ENCODE measurements at places on chromosomes 4 and X.

DNA sequence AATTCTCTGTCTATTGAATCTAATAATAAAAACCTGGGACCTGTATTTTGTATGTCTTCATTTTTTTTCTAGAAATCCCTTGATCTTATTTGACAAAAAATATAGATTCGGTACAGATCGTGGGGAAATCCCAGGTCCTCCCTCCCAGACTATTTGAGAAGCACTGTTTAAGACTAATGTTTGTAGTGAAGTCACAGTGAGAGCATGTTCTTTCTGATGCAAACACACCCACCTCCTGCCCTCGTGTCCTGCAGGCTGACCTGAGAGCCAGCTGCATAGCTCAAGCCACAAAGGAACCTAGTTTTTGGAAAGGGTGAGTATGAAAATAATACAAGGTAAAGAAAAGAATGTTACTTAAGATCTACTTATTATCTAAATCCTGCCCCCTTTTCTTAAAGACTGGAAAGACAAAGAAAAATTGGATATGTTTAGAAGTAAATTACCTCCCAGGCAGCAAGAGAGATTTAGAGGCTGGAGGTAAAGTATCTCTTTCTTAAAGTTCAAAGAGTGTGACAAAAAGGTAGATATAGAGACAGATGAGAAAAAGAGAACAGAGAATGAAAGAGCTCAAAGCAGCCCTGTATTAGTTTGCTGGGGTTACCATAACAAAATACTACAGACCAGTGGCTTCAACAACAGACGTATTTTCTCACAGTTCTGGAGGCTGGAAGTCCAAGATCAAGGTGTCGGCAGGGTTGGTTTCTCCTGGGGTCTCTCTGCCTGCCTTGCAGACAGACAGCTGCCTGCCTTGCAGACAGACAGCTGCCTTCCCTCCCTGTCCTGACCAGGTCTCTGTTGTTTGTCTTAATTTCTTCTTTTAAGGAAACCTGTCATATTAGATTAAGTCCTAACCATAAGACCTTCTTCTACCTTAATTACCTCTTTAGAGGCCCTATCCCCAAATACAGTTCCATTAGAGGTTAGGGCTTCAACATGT lies 20.4 kb upstream of the DCTD start:
- DNase-seq: no peak

DNA sequence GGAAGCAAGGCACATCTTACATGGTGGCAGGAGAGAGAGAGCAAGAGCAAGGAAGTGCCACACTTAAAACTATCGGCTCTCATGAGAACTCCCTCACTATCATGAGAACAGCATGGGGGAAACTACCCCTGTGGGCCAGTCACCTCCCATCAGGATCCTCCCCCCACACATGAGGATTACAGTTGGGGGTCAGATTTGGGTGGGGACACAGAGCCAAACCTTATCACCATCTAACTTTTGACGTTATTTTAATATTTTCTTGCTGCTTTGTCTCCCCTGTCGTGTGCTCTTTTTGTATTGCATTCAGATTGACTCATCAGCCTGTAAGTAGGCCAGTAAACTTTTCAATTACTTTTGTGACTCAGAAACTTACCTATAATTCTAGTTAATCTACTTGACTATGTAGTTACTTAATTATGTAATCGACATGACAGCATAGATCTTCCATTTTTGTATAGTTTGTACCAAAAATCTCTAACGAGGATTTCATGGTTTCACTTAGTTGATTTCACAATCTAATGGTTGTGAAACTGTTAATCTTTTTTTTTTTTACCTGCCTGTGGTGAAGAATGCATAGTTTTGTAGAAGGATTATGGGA lies 18.3 kb downstream of the STIM2 start:
- DNase-seq: no peak

DNA sequence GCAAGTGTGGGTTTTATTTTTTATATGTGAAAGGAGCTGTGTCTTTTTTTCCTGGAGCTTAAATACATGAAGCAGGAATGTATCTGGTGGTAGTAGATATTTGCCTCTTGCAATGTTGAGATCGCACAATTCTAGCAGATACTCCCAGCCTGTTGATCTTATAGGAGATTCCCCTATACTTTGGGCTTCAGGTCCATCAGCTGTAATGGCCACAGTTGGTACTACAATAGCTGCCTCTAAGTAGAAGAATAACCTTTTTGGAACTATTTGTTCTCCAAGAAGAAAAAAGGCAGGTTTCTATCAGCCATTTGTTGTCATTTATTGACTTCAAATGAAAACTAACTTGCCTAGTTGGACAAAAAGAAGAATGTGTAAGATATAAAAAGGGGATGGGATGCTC lies 37.7 kb downstream of the LIMCH1 start:
- DNase-seq: no peak

DNA sequence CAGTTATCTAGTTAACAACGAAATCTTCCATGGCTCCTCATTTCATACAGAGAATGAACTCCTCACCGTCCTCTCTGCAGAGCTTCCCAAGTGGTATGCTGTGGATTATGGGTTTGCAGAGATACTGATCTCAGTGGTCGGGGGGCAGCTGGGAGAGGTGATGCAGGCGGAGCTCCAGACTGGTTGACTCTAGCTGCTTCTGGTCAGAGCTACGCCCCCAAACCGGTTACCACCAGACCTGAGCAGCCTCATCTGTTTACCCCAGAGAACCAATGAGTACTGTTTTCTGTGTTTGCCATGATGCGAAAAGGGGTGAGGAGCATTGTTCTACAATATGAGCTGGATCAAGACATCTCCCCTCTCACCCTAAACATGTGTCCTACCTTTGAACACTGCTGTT lies 135.7 kb upstream of the PLAC1 start:
- DNase-seq: no peak

GRCh38 chrX:118726887-118727685 lies at the start of gene IL13RA1:
IL13RA1 (plus strand) TSS chrX:118727606; CDS start chrX:118727639, 33 bp downstream.
- DNase-seq: peak; percentile 81

- DNase-seq: no peak
Measured at GRCh38 chr4:183940864-183941263, 35.8 kb downstream of the STOX2 start.

DNA sequence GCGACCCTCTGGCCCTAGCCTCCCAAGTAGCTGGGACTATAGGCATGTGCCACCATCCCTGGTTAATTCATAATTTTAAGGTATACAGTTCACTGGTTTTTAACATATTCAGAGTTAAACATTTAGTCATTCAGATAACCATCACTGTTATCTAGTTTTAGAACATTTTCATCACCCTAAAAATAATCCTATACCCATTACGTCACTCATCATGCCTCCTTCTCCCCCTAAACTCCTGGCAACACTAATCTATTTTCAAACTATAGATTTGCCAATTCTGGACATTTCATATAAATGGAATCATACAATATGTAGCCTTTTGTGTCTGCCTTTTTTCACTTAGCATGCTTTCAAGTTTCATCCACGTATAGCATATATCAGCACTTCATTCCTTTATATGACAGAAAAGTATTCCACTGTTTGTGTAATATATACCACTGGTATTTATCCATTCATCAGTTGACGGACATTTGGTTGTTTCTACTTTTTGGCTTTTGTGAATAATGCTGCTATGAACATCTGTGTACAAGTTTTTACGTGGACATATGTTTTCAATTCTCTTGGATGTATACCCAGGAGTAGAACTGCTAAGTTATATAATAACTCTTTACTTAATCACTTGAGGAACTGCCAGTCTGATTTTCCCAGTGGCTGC lies 32.0 kb upstream of the RPS3A start:
- DNase-seq: no peak

DNA sequence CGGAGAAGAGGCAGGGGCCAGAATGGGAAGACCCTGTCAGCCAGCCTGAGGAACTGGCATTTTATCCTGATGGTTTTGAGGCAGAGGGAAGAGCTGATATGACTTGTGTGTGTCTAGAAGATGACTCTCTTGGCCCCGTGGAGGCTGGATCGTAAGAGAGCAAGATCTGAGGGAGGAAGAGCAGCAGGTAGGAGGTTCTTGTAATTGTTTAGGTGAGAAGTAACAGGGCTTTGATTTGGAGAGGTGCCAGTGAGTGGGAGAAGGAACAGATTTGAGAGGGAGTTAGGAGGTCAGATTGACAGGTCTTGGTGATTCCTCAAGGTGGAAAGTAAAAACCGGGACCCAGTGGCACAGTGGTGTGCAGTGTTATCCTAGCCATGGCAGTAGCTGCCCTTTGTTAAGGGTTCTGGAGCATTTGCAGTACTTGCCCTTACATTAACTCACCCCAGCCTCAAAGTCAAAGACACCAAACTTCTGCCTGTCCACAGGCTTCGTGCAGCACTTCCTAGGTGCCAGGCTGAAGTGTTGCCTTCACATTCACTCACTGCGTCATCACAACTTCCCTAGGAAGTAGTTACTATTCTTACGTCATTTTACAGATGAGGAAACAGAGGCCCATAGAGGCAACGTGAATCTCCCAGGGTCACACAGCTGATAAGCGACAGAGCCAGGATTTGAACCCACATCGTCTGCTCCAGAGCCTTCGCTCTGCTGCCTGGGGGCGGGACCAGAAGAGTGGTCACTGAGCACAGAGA lies 23.7 kb downstream of the RTL5 start:
- no peak for DNase-seq

GRCh38 chrX:118720058-118720707 lies 7.2 kb upstream of the IL13RA1 start:
- no peak for DNase-seq

DNA sequence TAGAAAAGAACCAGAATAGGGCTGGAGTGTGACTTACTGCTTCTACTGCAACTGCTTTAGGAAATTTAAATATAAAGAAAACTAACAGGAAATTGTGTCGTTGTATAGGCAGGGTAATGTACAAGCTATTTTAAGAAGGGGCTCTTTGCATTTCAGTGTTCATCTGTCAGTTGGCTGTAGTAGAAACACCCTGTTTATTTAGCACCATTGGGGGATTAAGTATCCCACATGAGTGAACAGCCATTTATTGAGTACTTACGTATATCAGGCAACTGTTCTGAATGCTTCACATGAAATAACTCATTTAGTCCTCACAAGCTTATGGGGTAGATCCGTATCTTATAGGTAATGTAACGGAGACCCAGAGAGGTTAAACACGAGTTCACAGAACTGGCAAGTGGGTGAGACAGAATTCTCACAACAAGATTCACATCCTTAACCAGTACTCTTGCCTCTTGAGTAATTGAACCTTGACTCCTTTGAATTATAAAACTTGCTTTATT lies 23.9 kb downstream of the STIM2 start:
- DNase-seq: no peak

- no peak for DNase-seq
Measured at GRCh38 chrX:40938423-40938822, 146.8 kb upstream of the USP9X start.

DNA sequence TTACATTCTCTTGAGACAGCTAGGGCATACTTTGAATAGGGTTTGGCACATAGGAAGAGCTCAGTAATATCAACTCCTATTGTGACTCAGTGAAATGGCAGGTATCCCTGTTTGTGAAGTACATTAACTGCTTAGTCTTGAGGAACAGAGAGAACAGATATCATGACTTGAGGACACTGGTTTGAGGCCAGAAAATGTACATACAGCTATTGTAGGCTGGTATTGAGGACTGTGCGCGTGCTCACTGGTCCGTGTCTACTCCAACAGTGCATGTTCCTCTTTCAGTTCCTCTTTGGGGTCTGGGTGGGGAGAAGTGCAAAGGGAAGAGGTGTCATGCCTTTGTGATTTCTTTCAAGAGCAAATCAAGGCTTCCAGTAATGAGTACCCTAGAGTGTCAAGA lies 34.6 kb upstream of the TBC1D9 start:
- DNase-seq: no peak

- DNase-seq: no peak
Measured at GRCh38 chrX:32137525-32137924, 1065.7 kb upstream of the FTHL17 start.

GRCh38 chr4:89111833-89112563 lies 665 bp downstream of the TIGD2 start:
- no peak for DNase-seq

GRCh38 chr4:186643501-186644310 lies 80.0 kb downstream of the FAT1 start:
- DNase-seq: no peak

- no peak for DNase-seq
Measured at GRCh38 chr4:117512414-117512813, 427.0 kb upstream of the TRAM1L1 start.

DNA sequence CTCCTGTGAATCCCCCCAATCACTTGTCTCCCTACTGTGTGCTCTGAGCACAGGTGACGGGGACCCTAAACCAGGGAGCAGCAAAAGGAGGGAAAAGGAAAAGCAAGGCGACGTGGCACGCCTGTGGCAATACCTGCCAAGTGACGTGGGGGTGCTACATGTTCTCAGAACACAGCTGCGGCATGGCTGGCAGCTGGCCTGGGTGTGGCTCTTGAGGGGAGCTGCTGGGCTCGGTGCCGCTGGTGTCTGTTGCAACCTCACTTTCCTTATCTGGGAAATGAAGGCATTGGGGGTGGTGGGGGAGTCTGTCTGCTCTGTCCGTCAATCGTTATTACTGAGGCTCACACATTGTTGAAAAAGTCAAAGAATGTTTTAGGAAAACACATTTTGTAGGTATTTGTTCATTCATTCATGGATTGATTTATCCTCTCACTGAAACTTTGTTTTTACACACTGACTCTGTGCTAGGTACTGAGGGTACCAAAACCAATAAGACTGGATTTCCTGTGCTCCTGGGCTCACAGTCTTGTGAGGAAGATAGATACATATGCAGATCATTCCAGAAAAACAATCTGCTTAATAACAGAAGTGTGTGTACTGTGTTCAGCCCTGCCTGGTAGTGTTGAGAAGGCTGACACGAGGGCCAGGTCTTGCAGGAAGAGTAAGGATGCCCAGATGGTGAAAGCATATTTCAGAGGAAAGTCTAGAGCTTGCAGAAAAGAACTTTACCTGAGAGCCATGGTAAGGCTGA lies 217.6 kb downstream of the PTTG2 start:
- DNase-seq: no peak

DNA sequence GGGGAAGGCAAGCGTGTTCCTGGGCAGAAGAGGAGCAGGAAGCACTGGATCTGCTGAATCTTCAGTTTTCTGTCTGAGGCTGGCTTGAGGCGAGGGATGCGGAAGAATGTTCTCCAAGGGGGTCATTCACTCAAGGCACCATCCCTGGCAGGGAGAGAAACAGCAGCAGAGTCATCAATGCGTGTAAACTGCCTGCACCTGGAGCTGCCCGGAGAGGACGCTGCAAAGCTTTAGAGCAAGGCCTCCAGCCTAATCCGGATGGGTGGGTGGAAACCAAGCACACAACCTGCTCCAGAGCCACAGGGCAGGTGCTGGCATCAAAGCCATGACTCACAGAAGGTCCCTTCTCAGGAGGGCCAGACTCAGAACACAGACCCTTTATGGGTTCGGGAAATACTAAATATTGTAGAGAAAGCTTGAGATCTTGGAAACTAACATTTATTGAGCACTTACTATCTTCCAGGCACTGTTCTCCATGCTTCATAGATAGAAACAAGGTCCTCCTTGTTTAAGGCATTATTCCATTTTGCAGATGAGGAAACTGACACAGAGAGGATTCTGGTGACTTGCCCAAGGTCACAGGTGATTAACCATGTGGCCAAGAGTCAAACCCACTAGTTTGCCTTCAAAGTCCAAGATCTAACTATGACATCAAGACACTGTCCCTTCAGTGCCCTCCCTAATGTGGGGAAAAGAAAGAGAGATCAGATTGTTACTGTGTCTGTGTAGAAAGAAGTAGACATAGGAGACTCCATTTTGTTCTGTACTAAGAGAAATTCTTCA lies 7.7 kb downstream of the PROM1 start:
- DNase-seq: no peak
